SJSA1 (cell line): ENCODE measurements at places on chromosomes 6 and 20. TPM values are rescaled to one million over a fixed set of nuclear protein-coding genes. Genes with fewer than 3 reads are reported as not detected.

Gene MED20
- 31.9 and 46.8 TPM in 2 replicates for total RNA-seq

Gene TRIM15
- not detected in 2 replicates for total RNA-seq

Gene ACTL10
- not detected in 2 replicates for total RNA-seq

Gene CEBPB
- 29.3 and 30.8 TPM in 2 replicates for total RNA-seq

Gene SLC17A1
- total RNA-seq = not detected in 2 replicates

Gene SIRPB1
- not detected in 2 replicates for total RNA-seq

Gene XKR7
- not detected in 2 replicates for total RNA-seq

Gene BPIFB1
- total RNA-seq = not detected in 2 replicates

Gene C6orf132
- not detected in 2 replicates for total RNA-seq

Gene GHRH
- total RNA-seq = not detected in 2 replicates

Gene TCP11
- total RNA-seq = 0.60 and 1.6 TPM in 2 replicates

Gene YTHDF1
- total RNA-seq = 23.7 and 30.2 TPM in 2 replicates

Gene FAM83C
- total RNA-seq = not detected in 2 replicates

Gene TRAPPC3L
- 0.06 TPM in 1 of 2 replicates, not detected in the other for total RNA-seq

Gene F13A1
- total RNA-seq = 0.45 TPM in 1 of 2 replicates, not detected in the other

Gene RBPJL
- total RNA-seq = not detected in 2 replicates

Gene APOM
- 0.75 and 1.1 TPM in 2 replicates for total RNA-seq

Gene HLA-DRB5
- total RNA-seq = not detected in 2 replicates

Gene TXLNB
- total RNA-seq = not detected in 2 replicates

Gene POU5F1
- not detected in 2 replicates for total RNA-seq

Gene SOX18
- total RNA-seq = 61.7 and 70.0 TPM in 2 replicates

Gene RSPH4A
- total RNA-seq = 0.05 TPM in 1 of 2 replicates, not detected in the other

Gene ARHGAP40
- 0.06 TPM in 1 of 2 replicates, not detected in the other for total RNA-seq

Gene ULBP1
- 0.03 TPM in 1 of 2 replicates, not detected in the other for total RNA-seq

Gene HLA-DPA1
- not detected in 2 replicates for total RNA-seq

Gene MRAP2
- not detected in 2 replicates for total RNA-seq

Gene MCCD1
- not detected in 2 replicates for total RNA-seq

Gene HLA-DRA
- not detected in 2 replicates for total RNA-seq

Gene MICAL1
- total RNA-seq = 45.7 and 51.9 TPM in 2 replicates

Gene COX4I2
- total RNA-seq = not detected in 2 replicates

Gene BPIFA1
- total RNA-seq = not detected in 2 replicates

Gene NKX2-2
- total RNA-seq = 5.7 and 19.8 TPM in 2 replicates

Gene CRISP3
- total RNA-seq = not detected in 2 replicates

Gene CLPSL2
- total RNA-seq = not detected in 2 replicates

Gene DPPA5
- not detected in 2 replicates for total RNA-seq

Gene TAAR1
- total RNA-seq = not detected in 2 replicates

Gene TUBB2B
- total RNA-seq = 33.1 and 49.5 TPM in 2 replicates

Gene FRK
- total RNA-seq = 0.66 and 0.91 TPM in 2 replicates

Gene ABT1
- total RNA-seq = 16.9 and 27.4 TPM in 2 replicates

Gene OR2H2
- not detected in 2 replicates for total RNA-seq

Gene RIMS1
- 0.08 TPM in 1 of 2 replicates, not detected in the other for total RNA-seq

Gene TMEM74B
- total RNA-seq = not detected in 2 replicates

Gene EFCAB8
- total RNA-seq = 0.06 and 0.08 TPM in 2 replicates

Gene CGA
- not detected in 2 replicates for total RNA-seq

Gene PGC
- not detected in 2 replicates for total RNA-seq

Gene MUC21
- total RNA-seq = not detected in 2 replicates

Gene RSPH9
- not detected in 2 replicates for total RNA-seq

Gene CARMIL1
- total RNA-seq = 21.2 and 22.2 TPM in 2 replicates

Gene TNNC2
- total RNA-seq = not detected in 2 replicates

Gene SCRT2
- not detected in 2 replicates for total RNA-seq

Gene MYBL2
- total RNA-seq = 73.6 and 80.8 TPM in 2 replicates

Gene PRPF6
- 72.1 and 76.6 TPM in 2 replicates for total RNA-seq

Gene ENPP4
- total RNA-seq = 12.6 and 14.3 TPM in 2 replicates

Gene MAPK13
- total RNA-seq = not detected in 2 replicates

Gene SRMS
- not detected in 2 replicates for total RNA-seq

Gene SLC26A8
- not detected in 2 replicates for total RNA-seq

Gene SMPDL3A
- 0.60 and 2.1 TPM in 2 replicates for total RNA-seq

Gene FBXO9
- total RNA-seq = 39.6 and 44.6 TPM in 2 replicates
